ENCODE measurements at places on chromosomes 2 and 18.

DNA sequence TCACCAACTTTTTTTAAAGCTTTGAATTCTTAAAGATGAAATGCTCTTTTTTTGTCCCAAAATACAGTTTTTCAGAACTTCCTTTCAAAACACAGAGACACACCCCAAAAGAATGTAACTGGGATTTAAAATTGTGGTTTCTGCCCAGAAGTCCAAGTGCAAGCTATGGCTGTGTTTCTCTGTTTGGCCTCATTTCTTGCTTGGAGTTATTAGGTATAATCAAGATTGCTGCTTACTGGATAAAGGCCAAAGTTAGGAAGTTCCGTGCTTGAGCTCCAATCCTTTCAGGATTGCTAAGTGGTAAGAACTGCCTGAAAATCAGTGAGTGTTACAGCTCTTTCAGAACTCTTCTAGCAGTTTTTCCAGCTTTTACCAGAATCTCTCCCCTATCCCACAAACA is 16.9 kb downstream of the ZBTB7C start:
- DNase-seq, result no peak

DNA sequence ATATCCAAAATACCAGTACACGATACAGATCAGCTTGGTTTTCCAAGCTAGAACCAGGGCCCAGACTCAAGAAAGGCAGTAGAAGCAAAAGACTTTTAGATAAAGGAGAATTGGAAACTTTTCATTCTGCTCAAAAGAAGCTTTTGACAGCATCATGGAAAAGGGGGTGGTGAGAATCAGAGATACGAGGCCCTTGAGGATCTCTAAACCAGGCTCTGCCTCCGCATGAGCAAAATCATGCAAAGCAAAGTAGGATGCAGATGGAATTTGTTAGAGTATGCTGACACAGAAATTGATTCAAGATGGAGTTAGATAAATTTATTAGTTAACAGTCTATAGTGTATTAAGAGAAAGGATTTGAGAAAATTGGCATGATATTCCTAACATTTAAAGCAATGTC is 39.8 kb downstream of the FAM98A start:
- DNase-seq, result no peak

GRCh38 chr2:223155956-223156355 is 104.0 kb downstream of the KCNE4 start:
- no peak for DNase-seq

DNA sequence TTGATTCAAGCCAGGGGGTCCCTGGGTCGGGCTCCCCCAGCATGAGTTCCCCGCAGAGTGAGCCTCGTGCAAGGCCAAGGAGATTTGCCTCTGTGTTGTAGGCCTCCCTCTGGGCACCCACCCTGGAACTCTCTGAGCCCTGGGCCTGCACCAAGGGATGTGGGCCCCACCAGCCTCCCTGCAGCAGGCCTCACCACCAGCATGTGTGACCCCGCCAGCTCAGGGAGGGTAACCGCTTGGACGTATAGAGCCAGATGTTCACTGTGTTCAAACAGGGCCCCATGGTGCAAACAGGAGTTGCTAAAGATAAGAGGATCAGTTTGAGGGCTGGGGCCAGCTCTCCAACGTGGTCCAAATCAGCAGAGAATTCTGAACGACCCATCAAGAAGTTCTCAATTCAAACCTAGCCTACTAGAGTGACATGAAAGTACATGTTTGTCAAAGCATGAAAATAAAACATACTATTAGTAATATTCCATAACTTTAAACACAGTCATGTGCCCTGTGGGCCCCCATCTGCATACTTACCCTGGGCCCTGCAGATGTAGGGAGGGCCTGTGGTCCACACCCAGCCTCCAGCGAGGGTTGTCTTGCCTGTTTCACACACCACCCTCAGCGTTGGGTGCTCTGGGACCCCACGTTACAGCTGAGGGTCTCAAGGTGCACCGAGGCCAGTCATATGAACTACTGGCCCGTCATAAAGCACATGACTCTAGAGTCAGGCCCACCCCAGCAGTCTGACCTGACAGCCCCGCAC is 5.5 kb upstream of the TUBB6 start:
- no peak for DNase-seq

DNA sequence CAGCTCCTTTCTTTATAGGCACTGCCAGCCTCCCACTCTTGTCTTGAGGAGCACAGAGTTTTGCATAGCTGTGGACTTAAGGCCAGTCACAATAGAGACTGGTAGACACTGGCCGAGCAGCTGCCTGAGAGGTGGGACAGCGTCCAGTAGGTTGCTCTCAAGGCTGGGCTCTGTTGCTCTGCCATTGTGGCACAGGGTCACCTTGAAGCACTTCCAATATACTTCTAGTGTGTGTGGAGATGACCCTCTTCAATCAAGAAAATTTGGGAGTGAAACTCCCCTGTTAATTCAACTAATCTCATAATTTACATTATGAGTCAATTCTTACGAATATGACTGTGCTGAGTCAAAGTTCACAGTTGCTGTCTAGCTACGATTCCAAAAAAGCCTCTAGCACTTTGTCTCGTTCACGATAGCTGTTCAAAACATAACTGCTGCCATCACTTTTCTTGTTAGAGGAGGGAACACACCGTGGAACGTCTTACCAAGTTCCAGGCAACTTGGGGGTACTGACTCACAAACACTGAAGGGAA is 636.2 kb downstream of the EPHA4 start:
- DNase-seq, result no peak

DNA sequence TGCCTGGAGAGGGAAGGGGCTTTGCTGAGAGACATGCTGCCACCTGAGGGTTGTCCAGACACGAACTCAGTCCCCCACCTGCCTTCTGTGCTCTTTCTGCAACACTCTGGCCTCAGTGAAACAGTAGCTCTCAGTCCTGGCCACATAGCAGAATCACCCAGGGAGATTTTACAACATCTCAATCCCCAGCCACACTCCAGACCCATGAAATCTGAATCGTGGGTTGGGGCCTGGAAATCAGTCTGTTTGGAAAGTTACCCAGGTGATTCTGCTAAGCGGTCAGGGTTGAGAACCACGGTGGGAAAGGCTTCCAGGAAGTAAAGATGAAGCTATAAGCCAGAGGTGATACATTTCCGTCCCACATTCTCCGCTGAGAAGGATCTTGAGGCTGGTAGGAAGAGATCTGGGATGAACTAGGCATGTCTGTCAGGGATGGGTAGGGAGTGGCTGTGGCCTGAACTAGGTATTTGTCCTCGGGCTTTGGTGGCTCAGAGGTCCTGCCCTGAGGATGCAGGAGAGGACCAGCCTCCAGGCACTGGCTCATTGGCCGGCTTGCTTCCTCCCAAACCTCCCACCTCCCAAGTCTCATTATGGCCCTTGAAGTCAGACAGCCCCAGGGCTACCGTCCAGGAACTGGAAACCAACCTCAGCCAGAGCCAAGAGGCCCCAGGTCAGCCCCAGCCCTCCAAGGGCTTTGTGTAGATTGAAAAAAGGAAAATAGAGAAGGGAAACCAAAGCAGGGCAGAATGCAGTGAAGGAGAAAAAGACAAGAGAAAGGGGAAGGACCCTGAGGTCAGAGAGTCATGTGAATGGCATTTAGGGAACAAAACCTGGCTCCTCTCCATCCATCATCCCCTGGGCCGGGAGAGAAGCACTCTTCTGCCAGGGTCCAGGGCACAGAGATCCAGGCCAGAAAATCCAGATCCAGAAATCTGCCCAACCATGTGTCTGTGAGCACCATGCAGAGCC is 119.6 kb downstream of the ZFP36L2 start:
- no peak for DNase-seq

GRCh38 chr2:72991980-72992733 is 74.8 kb downstream of the EMX1 start:
- DNase-seq, result no peak

GRCh38 chr18:39685303-39685902 is 2119.8 kb upstream of the CELF4 start:
- no peak for DNase-seq

GRCh38 chr2:39618736-39619135 is 47.0 kb upstream of the TMEM178A start:
- no peak for DNase-seq

GRCh38 chr2:239720361-239721360 is 304.5 kb downstream of the NDUFA10 start:
- DNase-seq, result no peak

DNA sequence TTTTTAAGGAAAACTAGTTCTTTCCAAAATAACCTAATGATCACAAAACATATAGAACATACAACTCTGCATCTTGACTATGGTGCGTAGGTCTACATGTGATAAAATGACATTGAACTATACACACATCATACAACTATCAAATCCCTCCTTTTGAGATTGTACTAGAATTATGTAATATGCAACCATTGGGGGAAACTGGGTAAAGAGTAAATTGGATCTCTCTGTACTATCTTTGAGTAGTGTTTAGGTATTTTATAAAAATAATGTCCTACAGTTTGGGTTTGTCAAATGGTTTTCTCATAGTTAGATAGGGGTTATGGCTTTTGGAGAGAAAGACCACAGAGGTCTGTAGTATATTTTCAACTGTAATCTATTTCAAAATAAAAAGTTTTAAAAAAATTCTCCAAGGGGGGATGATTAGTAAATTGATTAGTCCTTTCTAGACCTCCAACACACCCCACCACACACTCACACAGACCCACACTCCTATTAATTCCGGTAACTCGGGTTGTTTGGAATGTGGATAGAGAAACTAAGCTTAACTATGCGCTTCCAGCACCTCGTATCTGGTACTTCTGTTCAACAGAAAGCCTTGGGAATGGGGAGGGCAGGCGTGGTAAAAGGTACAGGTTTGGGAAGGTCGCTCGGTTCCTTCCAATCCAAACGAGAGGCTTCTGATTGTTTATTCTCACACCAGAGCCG is 695 bp upstream of the BIRC6 start:
- DNase-seq, result no peak

- no peak for DNase-seq
Observed at GRCh38 chr2:120519469-120519868, 173.5 kb downstream of the INHBB start.

DNA sequence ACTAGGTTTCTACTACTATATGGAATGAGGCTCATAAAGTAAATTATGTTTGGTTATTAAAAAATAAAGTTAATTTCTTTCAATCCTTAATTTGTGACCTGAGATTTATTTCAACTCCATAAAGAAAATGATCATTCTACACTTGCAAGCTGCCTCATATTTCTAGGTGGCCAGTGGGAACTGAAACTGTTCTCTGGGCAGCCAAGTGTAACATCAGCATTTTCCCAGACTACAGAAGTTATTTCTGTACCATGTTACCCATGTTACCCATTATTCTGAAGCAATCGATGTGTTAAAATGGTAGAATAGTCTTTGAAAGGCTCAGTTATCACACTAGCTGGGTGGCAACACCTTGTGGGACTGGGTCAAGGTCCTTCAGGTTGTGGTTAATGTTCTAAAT is 139.3 kb upstream of the FBXO11 start:
- no peak for DNase-seq

- DNase-seq, result no peak
Observed at GRCh38 chr2:10089565-10090190, 9.5 kb upstream of the CYS1 start.

DNA sequence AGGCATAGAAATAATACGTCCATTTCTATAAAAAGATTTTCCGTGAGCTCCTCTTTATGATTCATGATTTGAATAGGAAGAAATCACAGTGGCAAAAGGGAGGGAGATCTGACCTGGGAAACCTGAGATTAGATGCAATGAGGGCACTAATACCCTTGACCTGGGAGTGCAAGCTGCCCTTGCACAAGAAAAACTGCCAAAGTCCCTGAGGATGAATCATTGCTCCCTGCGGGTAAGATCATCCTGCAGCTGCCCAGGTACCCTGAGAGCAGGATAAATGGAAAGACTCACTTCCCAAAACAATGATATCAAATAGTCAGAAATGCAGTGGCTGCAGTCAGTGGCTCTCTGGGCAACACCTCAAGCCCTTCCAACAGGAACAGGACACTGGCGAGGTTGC is 11.6 kb downstream of the FHL2 start:
- no peak for DNase-seq

DNA sequence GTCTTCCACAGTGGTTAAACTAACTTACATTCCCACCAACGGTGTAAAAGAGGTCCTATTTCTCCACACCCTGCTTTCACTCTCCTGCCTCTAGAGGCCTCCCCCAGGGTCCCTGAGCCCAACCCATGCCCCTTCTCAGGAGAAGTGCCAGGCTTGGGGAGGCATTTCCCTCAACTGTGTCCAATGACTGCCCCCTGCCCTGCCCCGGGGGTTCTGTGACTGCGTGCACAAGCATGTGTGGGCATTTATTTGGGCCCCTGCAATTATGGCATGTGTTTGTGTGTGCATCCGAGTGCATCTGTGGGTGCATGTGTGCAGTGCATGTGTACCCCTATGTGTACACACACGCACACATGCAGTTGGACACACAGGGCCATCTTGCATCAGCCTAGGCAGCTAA is 57.3 kb downstream of the INHBB start:
- no peak for DNase-seq

DNA sequence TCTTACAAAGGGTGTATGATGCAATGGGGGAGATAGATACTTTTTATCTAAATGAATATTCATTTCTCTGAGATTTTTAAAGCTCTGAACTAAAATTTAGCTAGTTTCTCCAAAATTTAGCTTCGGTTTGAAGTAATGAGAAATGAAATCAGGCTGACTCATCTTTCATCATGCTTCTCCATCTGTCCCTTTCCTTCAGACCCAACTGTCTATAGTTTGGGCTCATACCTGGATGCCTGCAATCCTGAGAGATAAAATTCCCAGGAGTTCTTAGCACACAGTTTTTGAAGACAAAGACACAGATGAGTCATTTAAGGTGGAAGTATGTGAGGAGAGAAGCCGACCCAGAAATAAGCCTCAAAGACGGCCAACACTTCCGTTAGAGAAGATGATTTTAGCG is 336.4 kb upstream of the CDH20 start:
- DNase-seq, result no peak

- no peak for DNase-seq
Observed at GRCh38 chr18:80046011-80046410, 11.8 kb downstream of the RBFA start.

- DNase-seq, result no peak
Observed at GRCh38 chr2:175834477-175834876, 167.6 kb downstream of the LNPK start.

- DNase-seq, result no peak
Observed at GRCh38 chr2:166439078-166439477, 55.0 kb downstream of the SCN7A start.

DNA sequence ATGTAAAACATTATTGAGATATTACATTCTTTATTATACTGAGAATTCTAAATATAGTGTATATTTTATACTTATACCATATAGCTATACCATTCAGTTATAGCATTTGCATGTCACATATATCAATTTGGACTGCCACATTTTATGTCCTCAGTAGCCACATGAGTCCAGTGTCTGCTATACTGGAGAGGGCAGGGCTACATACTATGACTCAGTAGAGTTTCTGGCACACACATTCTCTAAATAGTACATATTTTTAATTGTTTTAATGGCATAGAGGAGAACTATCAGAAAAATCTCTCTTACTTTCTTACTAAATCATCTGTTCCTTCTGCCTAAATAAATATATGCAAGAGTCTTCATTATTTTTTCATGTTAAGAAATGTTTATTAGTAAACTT is 55.4 kb upstream of the COL5A2 start:
- no peak for DNase-seq

Measured in activated CD4-positive, alpha-beta T cell treated with anti-CD3 and anti-CD28 coated beads, Interleukin-2, amount 50 U/mL, for 24 hours (primary cell).